ENCODE measurements at places on chromosomes 13 and 19. TPM values are rescaled to one million over a fixed set of nuclear protein-coding genes. Genes with fewer than 3 reads are reported as not detected.

DNA sequence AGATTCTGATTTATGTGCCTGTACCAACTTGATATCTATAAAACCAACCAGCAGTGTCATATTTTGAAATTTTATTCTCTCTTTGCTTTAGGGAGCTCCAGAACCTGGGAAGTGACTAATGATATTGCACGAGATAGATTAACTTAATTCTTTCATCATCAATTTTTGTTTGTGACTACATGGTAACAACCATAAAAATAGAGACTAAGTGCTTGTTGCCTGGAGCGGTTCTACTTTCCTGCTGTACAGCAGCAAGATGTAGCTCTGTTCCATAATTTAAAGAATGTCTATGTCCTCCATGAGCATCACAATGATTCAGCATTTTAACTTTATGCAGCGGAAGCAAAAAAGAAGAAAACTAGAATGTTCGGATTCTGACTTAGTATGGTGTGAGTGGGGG lies 275.6 kb downstream of the KLF5 start:
- no peak for DNase-seq

DNA sequence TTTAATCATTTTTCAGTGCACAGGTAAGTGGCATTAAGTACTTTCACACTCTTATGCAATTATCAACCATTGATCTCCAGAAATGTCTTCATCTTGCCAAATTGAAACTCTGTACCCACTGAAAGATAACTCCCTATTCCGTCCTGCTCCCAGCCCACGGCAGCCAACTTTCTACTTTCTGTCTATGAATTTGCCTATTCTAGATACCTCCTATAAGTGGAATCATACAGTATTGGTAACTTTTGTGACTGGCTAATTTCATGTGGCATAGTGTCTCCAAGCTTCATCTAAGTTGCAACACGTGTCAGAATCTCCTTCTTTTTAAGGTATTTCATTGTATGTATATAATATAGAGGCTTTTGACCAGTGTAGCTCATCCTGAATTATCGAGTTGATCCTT lies 5.7 kb upstream of the CEACAM18 start:
- no peak for DNase-seq

DNA sequence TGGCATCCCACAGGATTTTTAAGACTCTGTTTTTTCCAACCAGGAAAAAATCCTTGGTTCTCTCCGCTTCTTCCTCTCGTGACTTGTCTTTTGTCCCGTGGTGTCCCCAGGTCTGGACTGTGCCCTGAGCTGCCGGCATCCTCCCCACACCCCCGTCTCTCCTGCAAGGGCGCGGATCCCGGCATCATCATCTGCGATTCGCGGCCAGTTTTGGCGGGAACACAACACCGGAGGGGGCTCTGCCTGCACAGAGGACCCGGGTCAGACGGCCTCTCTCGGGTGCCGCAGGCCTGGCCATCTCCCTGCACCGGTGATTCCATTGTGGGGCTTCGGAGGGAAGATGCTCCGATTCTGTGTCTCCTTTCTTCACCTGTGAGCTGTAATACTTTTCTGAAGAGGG lies 18.8 kb upstream of the GAS6 start:
- DNase-seq: no peak

DNA sequence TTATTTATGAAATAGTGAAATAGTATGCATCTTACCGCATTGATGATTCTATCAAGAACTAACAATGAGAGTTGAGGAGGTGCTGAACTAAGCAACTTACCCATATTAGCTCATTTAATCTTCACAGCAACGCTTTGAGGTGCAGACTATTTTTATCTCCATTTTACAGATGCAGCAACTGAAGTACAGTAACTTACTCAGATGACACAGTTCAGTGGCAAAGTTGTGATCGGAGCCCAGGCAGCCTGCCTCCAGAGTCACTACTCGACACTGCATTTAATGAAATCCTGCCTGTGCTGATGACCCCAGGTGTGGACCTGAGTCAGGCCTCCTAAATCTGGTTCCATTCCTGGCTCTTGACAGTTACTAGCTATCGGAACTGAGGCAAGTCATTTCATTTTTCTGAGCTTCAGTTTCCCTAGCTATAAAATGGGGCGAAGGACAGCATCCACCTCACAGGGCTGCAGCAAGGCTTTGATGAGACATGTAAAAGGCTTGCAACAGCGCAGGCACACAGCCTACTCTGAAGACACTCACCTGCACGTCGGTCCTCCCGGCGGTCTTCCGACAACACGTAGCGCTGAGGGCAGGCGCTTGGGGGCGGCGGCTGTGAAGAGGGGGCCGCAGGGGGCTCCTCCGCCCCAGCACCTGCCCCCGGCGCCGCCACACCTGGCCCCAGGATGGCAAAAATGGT lies 1.5 kb downstream of the MYPOP start:
- DNase-seq: no peak

DNA sequence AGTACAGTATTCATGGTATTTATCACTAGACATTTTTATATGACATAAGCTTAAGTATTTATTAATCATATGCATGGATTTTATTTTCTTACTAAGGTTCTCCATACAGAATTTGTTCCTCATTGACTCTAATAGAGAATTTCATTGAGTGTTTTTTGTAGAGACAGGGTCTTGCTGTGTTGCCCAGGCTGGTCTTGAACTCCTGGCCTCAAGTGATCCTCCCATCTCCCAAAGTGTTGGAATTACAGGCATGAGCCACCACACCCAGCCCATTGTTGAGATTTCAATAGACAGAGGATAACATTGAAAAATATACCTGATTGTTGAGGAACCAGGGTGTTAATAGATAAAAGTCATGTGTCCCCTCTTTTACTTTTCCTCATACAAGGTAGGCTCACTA lies 26.1 kb downstream of the IPO5 start:
- no peak for DNase-seq

- DNase-seq: no peak
Observed at GRCh38 chr19:1473085-1473851, 5.7 kb downstream of the C19orf25 start.

DNA sequence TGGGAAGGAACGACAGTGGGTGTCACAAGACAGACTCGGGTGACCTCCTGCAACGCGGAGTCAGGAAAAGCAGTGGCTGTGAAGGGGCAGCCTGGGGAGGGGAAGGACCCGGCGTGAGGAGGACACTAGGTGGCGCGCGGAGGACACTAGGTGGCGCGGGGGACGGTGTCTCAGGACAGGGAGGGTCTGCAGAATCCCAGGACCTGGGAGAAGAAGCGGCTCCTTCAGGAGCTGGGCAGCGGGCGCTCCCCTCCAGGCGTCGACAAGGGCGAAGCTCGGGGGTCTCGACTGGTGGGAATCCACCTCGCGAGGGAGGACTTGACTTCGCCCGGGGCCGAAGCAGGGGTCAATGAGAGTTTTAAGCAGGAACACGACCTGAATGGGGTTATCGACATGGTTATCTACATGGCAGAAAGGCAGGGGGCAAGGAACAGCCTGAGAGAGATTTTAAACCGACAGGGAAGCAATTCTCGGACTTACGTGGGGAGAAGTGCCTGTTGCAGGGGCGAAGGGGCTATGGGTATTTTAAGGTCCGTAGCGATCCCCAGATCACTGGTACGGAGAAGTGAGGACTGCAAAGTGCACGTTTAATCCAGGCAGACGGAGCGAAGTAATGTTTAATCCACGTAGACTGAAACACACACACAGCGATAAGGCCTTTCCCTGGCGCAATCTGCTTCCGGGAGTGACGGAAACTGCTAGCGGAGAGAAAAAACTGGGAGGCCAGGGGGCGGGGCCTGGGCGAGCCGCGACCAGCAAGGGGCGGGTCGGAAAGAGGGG lies at the start of gene ZNF616:
ZNF616 (minus strand) TSS at position 687 of the 780 bp plus-strand sequence. CDS start 9,426 bp downstream, outside the sequence.
- DNase-seq: peak; percentile 97

- DNase-seq: peak; percentile 46
Observed at GRCh38 chr19:39403331-39404312, 3.0 kb upstream of the ZFP36 start.

DNA sequence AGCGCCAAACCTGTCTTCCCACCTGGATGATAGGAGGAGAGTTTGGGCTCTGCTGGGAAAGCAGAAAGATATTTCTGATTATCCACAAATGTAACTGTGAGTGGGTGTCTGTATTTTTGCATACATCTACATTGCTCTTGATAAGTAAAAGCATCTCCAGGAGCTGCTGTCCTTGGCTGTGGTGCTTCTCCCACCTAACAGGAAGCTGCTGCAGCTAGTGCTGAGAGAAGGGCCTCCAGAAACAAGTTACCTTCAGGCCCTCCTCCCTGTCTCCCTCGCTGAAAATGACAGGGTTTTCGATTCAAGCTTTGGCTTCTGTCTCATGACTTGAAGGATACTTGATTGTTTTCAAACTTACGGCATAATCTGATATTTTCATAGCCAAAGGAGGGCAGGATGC lies 90.1 kb downstream of the FOXO1 start:
- DNase-seq: no peak

DNA sequence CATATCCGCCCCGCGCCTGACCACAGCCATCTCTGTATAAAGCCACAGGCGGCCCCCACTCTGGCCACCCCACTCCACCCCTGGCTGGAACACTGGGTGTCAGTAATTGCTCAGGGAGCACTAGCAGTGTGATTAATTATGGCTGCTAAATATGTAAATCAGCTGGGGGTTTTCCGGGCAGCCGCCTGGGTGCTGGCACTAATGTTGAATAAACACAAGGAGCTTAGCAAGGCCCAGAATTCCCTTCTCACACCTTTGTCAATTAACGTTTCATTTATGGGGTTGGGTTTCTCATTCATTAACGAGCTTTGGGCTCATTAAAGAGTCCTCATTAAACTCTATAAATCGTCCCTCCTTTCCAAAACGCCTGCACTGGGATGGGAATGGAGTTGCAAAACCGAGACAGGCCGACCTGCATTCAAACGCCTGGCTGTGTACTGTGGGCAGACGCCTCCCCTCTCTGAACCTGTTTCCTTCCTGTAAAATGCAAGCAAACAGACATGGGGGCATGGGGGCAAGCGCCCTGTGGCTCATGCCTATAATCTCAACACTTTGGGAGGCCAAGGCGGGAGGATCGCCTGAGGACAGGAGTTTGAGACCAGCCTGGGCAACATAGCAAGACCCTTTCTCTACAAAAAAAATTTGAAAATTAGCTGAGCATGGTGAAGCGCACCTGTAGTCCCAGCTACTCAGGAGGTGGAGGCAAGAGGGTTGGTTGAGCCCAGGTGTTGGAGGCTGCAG lies 17.7 kb upstream of the OLFM2 start:
- no peak for DNase-seq

GRCh38 chr19:58229255-58229639 lies 533 bp downstream of the ZNF544 start:
- no peak for DNase-seq

- DNase-seq: no peak
Observed at GRCh38 chr19:5563008-5563431, 4.7 kb downstream of the TINCR start.

GRCh38 chr13:29978211-29978610 lies 127.8 kb upstream of the UBL3 start:
- DNase-seq: no peak

DNA sequence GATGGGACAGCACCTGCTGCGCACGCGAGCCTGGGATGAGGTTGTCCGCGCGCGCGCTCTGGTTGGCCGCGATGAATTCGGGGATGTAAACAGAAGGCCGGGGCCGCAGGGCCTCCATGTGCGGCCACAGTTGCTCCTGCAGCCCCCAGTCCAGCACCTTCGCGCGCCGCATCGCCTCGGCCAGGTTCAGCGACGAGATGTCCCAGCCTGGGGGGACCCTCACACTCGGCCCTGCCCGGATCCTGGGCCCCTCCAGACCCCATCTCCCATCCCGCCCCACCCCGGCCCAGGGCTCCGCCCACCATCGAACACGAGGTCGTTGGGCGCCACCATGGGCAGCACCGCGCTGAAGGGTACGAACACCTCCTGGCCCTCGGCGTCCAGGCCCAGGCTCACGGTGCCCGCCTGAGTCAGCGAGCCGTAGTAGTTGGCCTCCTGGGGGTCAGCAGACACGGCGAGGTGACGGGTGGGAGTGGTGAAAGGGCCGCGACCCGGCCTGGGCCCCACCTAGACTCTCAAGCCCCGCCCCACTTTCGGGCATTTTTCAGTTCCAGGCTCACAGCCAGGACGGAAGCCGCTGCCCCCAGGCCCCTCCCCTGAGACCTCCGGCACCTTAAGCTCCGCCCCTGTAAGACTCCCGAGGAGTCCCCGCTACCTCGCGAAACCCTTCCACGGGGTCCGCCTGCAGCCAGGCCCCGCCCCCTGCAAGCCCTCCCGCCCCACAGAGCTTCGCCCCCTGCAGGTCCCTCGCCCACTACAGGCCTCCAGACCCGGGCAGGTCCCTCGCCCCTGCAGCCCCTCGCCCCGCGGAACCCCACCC lies 1.1 kb downstream of the ISYNA1 start:
- peak; percentile 69 for DNase-seq

- no peak for DNase-seq
Observed at GRCh38 chr13:77599351-77599750, 63.8 kb downstream of the SCEL start.

GRCh38 chr13:114005206-114005724 lies 31.4 kb upstream of the C13orf46 start:
- no peak for DNase-seq

DNA sequence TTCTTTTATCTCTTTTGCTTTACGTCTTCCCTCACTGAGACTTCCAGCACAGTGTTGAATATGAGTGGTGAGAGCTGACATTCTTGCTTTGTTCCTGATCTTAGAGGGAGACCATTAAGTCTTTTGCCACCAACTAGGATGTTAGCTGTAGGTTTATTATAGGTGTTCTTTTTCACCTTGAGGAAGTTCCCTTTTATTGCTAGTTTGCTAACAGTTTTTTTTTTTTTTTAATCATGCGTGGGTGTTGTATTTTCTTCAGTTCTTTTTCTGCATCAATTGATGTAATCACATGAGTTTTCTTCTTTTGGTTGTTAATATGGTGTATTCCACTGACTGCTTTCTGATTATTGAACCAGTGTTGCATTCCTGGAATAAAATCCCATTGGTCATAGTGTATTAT lies 21.1 kb downstream of the AP1M1 start:
- no peak for DNase-seq

DNA sequence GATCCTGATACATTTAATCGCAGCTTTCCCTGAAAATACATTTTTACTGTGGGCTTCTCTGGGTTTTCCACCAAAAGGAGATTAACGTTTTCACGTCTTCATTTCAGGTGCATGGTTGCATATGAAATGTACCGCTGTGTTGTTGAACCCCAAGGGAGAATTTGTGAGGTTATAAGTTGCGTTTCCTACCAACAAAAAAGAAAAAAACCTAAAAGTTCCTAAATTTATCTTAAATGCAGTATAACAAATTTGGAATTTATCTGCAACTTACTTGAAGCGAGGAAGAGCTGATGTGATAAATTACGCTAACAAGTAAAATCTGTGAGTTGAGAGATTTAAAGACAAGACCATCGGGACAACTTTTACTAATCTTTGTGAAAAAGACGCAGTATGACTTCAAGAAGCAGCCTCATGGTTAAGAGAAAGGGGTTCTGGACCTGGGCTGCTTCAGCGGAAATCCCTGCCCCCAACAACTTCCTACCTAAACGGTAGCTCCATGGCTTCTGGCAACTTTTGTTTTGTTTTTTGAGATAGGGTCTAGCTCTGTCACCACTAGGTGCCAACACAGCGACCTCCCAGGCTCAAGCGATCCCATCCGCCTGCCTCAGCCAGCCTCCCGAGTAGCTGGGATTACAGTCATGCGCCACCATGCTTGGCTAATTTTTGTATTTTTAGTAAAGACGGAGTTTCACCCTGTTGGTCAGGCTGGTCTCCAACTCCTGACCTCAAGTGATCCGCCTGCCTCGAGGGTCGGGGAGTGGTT lies 958 bp upstream of the OBI1 start:
- DNase-seq: no peak

GRCh38 chr19:3281026-3281425 lies 56.6 kb downstream of the CELF5 start:
- DNase-seq: no peak

THSD1 gene
- total RNA-seq: 0.75 TPM

SIGLEC10 gene
- total RNA-seq: not detected

ZFP14 gene
- total RNA-seq: 10.6 TPM

SRRM5 gene
- total RNA-seq: 0.51 TPM

DIRAS1 gene
- 19.9 TPM for total RNA-seq

TFPT gene
- total RNA-seq: 26.8 TPM

ZNF560 gene
- not detected for total RNA-seq
